ENCODE measurements at places on chromosomes 3 and 15.

DNA sequence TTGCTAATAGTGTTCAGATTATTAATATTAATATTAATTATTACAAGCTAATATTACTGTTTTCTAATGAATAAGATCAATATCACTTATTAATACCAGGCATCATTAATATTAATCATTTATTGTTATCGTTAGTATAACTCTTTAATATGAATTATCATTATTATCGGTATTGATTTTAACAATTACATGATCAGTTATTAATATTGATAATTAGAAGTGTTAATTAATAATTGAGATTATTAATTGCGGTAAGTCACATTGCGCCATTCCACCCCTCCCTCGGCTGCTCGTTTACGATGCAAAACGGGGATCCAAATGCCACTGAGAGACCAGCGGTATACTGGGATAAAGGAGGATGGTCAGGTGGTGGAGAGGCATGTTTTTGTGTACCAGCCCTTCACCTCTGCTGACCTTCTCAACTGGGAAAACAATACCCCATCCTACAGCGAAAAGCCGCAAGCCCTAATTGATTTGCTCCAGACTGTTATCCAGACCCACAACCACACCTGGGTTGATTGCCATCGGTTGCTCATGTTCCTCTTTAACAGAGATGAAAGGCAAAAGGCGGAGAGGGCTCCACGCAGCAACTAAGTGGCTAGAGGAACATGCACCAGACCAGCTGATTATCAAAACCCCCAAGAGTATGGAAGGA lies 28.6 kb upstream of the SSUH2 start:
- DNase-seq = no peak
- H3K36me3 ChIP-seq = no peaks in the 10 kb centered on the region

- no peaks in the 10 kb centered on the region for H3K27me3 ChIP-seq
- no peaks in the 10 kb centered on the region for H3K4me1 ChIP-seq
- H3K27ac ChIP-seq = no peak overlapping the region
- DNase-seq = no peak
Measured at GRCh38 chr15:56805466-56806147, 72.3 kb upstream of the ZNF280D start.

GRCh38 chr15:71357967-71358366 lies 242.7 kb downstream of the THSD4 start:
- no peaks in the 10 kb centered on the region for H3K36me3 ChIP-seq
- no peak for DNase-seq

- H3K27ac ChIP-seq = no peak overlapping the region
- H3K36me3 ChIP-seq = no peaks in the 10 kb centered on the region
- DNase-seq = no peak
Measured at GRCh38 chr3:158105710-158106253, 438 bp downstream of the SHOX2 start.

DNA sequence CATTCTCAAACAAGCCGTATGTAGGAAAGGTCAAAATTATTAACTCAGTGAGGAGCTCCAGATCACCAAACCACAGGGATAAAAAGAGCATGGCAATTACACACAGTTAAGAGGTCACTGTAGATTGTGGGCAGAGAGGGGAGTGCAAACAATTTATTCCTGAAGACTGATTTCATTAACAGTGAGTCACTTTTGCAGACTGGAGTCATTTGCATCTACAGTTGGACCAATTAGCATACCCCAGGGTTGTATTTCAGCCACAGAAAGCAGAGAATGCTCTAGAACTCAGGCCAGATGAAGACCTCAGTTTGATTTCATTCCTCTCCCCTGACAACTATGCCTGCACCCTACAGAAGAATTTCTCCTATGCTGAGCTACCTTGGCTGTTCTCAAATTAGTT lies 40.1 kb downstream of the SETMAR start:
- H3K36me3 ChIP-seq = no peaks in the 10 kb centered on the region
- no peaks in the 10 kb centered on the region for H3K4me1 ChIP-seq
- H3K27ac ChIP-seq = no peak overlapping the region

DNA sequence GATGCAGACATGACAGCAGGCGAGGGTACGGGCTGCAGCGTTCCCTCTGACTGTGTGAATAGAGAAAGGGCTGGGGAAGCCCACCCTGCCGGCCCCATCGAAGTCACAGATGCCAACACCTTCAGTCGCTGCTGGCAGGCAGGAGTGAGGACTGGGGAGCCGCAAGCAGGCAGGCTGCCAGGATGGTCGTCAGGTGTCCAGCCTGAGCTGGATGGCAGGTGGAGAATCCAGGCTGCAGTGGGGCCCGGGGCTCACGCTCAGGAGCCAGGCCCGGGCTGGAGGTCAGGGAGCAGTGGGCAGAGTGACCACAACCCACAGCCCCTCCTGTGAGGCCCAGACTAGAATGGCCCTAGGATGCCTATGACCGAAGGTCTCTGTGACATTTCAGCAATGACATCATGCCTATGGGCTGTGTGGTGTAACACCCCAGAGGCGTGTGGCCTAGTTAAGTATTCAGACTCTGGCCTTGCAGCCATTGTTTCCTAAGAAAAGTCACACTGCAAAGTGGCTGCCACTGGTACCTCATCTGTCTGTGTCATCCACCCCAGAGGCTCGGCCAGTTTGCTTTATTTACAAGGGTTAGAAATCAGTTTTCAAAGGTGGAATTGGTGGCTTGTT lies 15.7 kb downstream of the PRR23E start:
- H3K36me3 ChIP-seq = no peaks in the 10 kb centered on the region
- H3K27me3 ChIP-seq = no peaks in the 10 kb centered on the region
- H3K27ac ChIP-seq = no peak overlapping the region
- DNase-seq = no peak

GRCh38 chr15:71802770-71803169 lies 7.6 kb upstream of the NR2E3 start:
- peaks cover 4% of the 10 kb centered on the region for H3K4me1 ChIP-seq
- H3K27ac ChIP-seq = no peak overlapping the region
- H3K36me3 ChIP-seq = no peaks in the 10 kb centered on the region
- H3K27me3 ChIP-seq = no peaks in the 10 kb centered on the region
- no peak for DNase-seq

- peaks cover 3% of the 10 kb centered on the region for H3K27me3 ChIP-seq
- H3K4me3 ChIP-seq = no peak overlapping the region
- peaks cover 11% of the 10 kb centered on the region for H3K4me1 ChIP-seq
Measured at GRCh38 chr3:25426408-25426807, 1.7 kb upstream of the RARB start.

- no peak overlapping the region for H3K27ac ChIP-seq
- no peak for DNase-seq
- H3K4me3 ChIP-seq = no peak overlapping the region
- no peaks in the 10 kb centered on the region for H3K4me1 ChIP-seq
Measured at GRCh38 chr3:43013743-43014155, 34.6 kb downstream of the GASK1A start.

GRCh38 chr15:22912256-22912655 lies 67.9 kb downstream of the CYFIP1 start:
- no peak overlapping the region for H3K27ac ChIP-seq
- H3K27me3 ChIP-seq = no peaks in the 10 kb centered on the region
- H3K4me1 ChIP-seq = no peaks in the 10 kb centered on the region
- DNase-seq = no peak
- peaks cover 2% of the 10 kb centered on the region for H3K36me3 ChIP-seq
- H3K4me3 ChIP-seq = no peak overlapping the region

- no peak overlapping the region for H3K4me3 ChIP-seq
- H3K36me3 ChIP-seq = no peaks in the 10 kb centered on the region
- H3K27ac ChIP-seq = no peak overlapping the region
- H3K4me1 ChIP-seq = no peaks in the 10 kb centered on the region
Measured at GRCh38 chr15:100170291-100171210, 171.2 kb downstream of the ADAMTS17 start.

DNA sequence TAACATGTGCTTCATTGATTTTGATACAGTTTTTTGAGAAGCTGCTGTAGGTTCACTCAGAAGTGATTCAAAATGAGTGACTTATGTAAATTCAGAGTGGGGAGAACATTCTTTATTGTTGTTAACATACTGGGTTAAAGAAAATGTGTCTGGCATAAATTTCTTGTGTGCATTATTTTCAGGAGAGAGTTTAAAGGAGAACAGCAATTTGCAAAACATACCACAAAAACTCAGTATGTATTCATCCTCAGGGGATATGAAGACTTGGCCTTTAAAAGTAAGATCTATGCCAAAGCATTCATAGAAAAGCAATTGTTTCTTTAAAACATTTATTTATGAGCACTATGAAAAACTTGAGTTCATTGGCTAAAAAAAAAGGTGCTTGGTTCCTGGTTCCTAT lies 1089.8 kb downstream of the ROBO2 start:
- H3K4me1 ChIP-seq = no peaks in the 10 kb centered on the region
- no peak overlapping the region for H3K4me3 ChIP-seq
- no peaks in the 10 kb centered on the region for H3K36me3 ChIP-seq
- DNase-seq = no peak
- H3K27ac ChIP-seq = no peak overlapping the region

DNA sequence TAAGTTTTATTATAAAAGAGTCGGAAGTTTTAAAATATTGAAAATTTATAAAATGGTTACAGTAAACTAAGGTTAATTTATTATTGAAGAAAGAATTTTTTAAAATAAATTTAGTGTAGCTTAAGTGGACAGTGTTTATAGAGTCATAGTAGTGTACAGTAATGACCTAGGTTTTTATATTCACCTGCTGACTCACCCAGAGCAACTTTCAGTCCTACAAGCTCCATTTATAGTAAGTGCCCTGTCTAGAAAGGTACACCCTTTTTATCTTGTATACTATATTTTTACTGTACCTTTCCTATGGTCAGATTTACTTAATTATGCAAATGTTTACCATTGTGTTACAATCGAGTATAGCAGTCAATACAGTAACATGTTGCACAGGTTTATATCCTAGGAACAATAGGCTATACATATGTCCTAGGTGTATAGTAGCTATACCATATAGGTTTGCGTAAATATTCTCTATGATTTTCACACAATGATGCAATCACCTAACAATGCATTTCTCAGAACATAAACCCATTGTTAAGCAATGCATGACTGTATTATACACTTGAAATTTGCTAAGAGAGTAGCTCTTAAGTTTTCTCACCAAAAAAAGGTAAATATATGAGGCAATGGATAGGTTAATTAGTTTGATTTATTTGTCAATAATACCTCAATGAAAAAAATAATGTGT lies 106.9 kb upstream of the CD96 start:
- no peak for DNase-seq
- H3K4me1 ChIP-seq = no peaks in the 10 kb centered on the region
- no peak overlapping the region for H3K27ac ChIP-seq
- H3K36me3 ChIP-seq = no peaks in the 10 kb centered on the region

- H3K4me3 ChIP-seq = no peak overlapping the region
- no peak overlapping the region for H3K27ac ChIP-seq
- no peaks in the 10 kb centered on the region for H3K4me1 ChIP-seq
Measured at GRCh38 chr3:47478022-47478421, 2.3 kb upstream of the SCAP start.

DNA sequence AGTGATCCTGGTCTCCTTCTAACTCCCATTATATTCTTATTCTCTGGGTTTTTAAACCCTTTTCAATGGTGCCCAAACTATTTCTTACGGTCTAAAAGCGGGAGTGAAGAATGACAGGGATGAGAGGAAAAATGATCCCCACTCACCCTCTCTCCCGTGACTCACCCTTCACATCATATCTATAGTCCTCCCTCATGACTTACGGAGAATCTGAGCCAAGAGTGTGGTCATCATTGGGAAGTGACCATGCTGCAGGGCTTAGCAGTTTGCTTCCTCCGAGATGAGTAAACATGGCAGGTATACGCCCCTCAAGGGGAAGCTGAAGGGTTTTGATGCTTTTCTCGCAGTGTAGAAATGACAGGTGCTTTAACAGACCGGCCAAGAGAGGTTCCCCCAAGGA lies 274.0 kb downstream of the RYR3 start:
- no peaks in the 10 kb centered on the region for H3K36me3 ChIP-seq
- H3K4me3 ChIP-seq = no peak overlapping the region
- DNase-seq = no peak
- H3K27me3 ChIP-seq = no peaks in the 10 kb centered on the region
- H3K27ac ChIP-seq = no peak overlapping the region

DNA sequence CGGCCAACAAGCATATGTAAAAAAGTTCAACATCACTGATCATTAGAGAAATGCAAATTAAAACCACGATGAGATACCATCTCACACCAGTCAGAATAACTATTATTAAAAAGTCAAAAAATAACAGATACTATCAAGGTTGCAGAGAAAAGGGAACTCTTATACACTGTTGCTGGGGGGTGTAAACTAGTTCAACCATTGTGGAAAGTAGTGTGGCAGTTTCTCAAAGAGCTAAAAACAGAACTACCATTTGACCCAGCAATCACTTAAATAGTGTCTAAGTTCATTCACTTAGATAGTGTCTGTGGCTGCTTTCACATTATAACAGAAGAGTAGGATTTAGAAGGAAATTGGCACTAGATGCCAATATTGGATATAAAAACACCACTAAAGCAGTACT lies 49.7 kb downstream of the CGGBP1 start:
- DNase-seq = no peak
- H3K4me1 ChIP-seq = no peaks in the 10 kb centered on the region
- no peak overlapping the region for H3K4me3 ChIP-seq
- H3K27ac ChIP-seq = no peak overlapping the region

- no peaks in the 10 kb centered on the region for H3K4me1 ChIP-seq
- no peak overlapping the region for H3K4me3 ChIP-seq
- H3K36me3 ChIP-seq = no peaks in the 10 kb centered on the region
- H3K27me3 ChIP-seq = no peaks in the 10 kb centered on the region
- DNase-seq = no peak
- no peak overlapping the region for H3K27ac ChIP-seq
Measured at GRCh38 chr3:156300929-156301840, 180.8 kb downstream of the KCNAB1 start.

DNA sequence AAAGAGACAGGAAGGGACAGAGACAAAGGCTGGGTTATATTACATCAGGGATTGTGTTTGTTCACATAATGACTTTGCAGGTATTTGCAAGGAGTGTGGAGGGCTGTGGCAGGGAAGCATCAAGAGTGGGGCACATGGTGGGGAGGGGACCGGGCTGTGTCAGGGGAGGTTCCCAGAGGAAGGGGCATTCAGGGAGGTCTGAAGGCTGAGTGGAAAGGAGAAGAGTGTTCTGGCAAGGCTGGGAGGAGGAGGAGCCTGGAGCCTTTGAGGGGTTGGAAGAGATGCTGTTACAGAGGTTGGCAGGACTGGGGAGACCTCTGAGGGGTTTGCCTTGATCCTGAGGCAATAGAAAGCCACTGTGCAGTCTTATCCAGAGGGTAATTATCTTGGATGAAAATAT lies 49.4 kb downstream of the EXOG start:
- DNase-seq = no peak
- no peak overlapping the region for H3K4me3 ChIP-seq
- no peak overlapping the region for H3K27ac ChIP-seq

DNA sequence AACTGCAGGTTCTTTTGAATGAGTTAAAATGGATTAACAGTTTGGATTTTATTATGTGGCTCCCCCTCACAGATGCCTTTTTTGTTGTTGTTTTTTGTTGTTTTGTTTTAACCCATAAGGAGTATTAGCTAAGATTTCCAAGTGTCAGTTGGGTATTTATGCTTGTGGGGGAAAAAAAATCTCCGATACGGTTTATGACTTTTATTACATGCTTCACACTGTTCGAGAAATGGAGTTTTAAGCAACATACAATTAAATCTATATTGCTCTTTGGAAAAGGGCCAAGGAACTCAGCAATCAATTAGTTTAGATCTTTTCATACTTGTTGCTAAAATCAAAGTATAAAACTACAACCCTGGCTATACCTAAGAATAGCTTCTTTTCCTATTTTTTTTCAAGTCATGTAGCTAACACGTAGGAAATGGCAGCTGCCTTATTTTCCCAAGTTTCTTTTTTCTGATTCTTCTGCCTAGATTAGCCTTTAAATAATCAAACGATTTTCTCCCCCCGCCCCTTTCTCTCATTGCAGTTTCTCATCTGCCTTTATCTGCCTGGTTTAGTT lies 16.0 kb downstream of the NR2F2 start:
- H3K27ac ChIP-seq = no peak overlapping the region
- H3K27me3 ChIP-seq = peaks cover 95% of the 10 kb centered on the region
- no peaks in the 10 kb centered on the region for H3K36me3 ChIP-seq
- no peak overlapping the region for H3K4me3 ChIP-seq
- peaks cover 9% of the 10 kb centered on the region for H3K4me1 ChIP-seq

Data from iPS DF 6.9 (cell line).